ENCODE measurements at places on chromosomes 12 and 14. TPM values are rescaled to one million over a fixed set of nuclear protein-coding genes. Genes with fewer than 3 reads are reported as not detected.
A peak's percentile ranks its signal among the peaks of the same experiment; 100 is the strongest.

The TAPBPL gene
- total RNA-seq, result 2.8 TPM

The FAM181A gene
- total RNA-seq, result not detected

The NOS1 gene
- 0.05 TPM for total RNA-seq

The GLIPR1L2 gene
- 0.26 TPM for total RNA-seq

The NEUROD4 gene
- not detected for total RNA-seq

The TAS2R31 gene
- total RNA-seq, result 3.1 TPM

The TMEM119 gene
- 0.36 TPM for total RNA-seq

The SOAT2 gene
- total RNA-seq, result not detected

The KRT6C gene
- total RNA-seq, result not detected

DNA sequence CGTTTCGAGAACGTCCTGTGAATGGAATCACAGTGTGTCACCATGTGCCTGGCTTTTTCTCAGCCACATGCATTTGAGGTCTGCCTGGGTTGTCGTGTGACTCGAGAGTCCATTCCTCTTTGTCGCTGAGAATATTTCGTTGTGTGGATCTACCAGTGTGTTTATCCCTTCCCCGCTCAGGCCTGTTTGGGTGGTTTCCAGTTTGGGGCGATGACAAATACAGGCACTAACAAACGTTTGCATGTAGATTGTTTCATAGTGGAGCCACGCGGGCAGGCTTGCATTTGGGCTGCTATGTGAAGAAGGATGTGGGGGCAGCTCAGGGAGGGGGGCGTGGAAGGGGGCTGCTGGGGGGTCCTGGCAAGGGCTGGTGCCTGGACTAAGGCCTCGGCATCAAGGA is 14.1 kb downstream of the RIN3 start:
- no peak for DNase-seq
- no peak overlapping the region for H3K27ac ChIP-seq
- no peak overlapping the region for H3K4me3 ChIP-seq

DNA sequence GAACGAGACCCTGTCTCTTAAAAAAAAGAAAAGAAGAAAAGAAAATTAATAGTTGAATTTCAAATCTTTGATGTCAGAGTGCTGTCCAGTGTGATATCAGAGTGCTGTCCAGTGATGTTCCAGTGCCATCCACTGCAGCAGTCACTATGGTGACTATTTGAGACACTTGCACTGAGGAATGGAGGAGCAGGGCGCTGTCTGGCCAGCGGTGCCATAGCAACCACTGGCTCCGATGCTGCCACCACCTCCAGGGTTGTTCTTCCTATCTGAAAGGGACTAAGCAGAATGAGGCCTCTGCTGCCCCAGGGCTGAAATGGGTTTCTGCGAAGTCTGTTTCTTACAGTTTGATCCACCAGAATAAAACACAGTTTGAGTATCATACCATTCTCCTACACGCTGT is 272.9 kb downstream of the NUAK1 start:
- H3K27ac ChIP-seq, result no peak overlapping the region
- H3K4me1 ChIP-seq, result no peaks in the 10 kb centered on the region

DNA sequence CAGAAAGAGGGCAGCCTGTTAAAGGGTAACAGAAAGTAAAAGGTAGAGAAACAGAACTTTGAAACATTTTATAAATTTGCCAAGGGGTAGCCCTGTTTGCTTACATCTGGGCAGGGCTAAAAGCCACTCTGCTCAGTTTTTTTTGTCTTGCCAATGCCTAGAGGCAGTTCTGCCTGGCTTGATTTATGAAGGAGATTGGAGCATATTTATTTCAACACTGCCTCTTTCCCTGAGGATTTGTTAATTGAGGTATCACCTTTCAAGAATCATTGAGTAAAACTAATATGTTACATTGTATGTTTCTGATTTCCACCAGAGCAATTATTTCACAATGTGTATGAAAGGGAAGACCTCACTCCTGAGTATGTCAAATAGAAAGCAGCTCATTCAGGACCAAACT is 160.8 kb downstream of the GXYLT1 start:
- DNase-seq, result no peak
- H3K4me3 ChIP-seq, result no peak overlapping the region
- no peak overlapping the region for H3K27ac ChIP-seq
- H3K36me3 ChIP-seq, result peaks cover 6% of the 10 kb centered on the region

DNA sequence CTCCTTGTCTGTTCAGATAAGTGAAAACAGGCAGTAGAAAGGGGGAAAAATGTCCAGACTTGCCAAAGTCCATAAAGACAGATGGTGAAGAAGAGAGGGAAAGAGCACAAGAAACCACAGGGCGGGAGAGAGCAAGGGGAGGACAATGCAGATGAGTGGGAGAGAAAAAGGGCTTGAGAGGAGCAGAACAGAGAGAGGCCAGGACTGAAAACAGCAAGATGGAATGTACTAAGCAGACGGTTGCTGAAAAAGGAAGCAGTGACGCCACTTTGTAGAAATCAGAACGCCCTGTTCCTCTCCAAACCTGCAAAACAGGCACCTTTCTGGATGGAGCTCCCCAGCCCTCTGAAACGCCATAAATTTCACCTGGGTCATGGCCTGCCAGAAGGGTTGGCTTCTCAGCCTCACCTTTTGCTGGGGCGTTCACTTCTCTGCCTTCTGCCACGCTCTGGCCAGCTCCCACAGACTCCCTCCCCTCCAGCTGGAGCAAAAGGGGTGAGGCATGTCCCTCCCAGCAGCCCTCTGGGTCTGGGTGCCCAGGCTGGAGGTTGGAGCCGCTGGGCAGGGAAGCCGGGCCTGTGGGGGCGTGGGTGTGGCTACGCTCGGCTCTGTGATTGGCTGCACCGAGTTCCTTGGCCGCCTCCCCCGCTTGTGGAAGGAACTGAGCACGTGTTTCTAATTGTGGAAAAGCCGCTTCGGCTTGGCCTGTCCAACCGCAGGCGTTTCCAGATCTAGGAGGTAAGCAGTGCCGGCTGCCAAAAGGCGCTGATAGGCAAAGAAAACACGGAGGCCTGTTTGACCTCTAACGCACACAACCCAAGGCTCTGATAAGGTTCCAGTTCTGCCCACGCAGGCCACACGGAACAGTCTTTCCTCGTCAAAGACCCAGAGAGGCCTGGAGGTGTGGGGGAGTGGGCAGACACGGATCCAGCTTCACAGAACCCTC is 29.3 kb downstream of the SLC7A8 start:
- H3K4me3 ChIP-seq, result no peak overlapping the region
- H3K4me1 ChIP-seq, result peaks cover 29% of the 10 kb centered on the region
- H3K36me3 ChIP-seq, result peaks cover 3% of the 10 kb centered on the region
- DNase-seq, result no peak
- peaks cover 7% of the 10 kb centered on the region for H3K27me3 ChIP-seq

GRCh38 chr14:38786921-38787320 is 316.1 kb downstream of the SEC23A start:
- H3K4me3 ChIP-seq, result no peak overlapping the region
- H3K27ac ChIP-seq, result no peak overlapping the region
- no peaks in the 10 kb centered on the region for H3K4me1 ChIP-seq
- H3K27me3 ChIP-seq, result no peaks in the 10 kb centered on the region
- no peak for DNase-seq
- H3K36me3 ChIP-seq, result no peaks in the 10 kb centered on the region

DNA sequence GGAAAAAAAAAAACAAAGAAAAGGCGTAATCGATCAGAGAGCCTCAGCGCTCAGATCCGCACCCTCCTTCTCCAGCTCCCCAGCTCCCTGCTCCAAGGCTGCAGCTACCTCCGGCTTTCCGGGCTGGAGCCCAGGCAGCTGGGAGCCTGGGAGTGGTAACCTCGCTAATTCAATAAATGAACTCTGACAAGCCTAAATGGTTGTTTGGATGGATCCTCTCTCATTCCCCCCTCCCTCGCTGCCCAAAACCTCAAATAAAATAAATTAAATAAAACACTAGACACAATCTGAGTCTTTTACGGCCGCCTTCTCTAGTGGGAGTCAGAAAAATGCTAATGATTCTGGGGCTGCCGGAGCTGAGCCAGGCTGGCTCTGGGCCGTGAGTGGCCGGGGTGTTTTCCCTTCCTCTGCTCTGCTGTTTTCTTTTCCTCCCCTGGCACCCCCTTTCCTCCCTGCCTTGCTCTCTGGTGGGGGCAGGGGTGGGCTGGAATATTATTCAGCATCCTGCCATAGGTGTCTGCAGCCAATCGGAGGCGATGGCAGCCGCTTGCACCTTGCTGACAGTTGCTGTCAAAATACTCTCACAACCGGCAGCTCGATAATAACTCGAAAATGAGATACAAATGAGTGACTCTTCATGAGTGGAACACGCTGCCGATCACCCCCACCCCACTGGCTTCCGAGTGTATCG is 76.1 kb downstream of the RBM19 start:
- H3K36me3 ChIP-seq, result peaks cover 4% of the 10 kb centered on the region
- peaks cover 2% of the 10 kb centered on the region for H3K27me3 ChIP-seq
- no peak overlapping the region for H3K4me3 ChIP-seq
- no peak overlapping the region for H3K27ac ChIP-seq
- no peak for DNase-seq

DNA sequence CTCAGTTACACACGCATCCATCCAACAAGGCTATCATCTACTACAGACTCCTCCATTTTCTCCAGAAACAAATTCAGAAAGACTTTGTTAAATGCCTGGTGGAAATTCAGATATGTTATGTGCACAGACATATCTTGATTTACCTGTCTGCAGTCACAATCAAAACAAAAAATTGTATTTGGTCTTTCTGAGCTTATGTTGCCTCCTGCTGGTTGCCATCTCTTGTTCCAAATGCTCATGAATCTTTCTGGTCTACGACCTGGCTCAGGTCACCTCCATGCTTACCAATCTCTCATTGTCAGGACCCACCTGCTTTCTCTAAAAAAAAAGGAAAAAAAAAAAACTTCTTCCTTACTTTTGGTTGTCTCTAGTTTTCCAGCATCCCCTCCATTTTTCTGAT is 169.2 kb upstream of the PLXNC1 start:
- H3K27me3 ChIP-seq, result peaks cover 2% of the 10 kb centered on the region
- no peak overlapping the region for H3K27ac ChIP-seq
- peaks cover 5% of the 10 kb centered on the region for H3K36me3 ChIP-seq
- H3K4me3 ChIP-seq, result no peak overlapping the region

DNA sequence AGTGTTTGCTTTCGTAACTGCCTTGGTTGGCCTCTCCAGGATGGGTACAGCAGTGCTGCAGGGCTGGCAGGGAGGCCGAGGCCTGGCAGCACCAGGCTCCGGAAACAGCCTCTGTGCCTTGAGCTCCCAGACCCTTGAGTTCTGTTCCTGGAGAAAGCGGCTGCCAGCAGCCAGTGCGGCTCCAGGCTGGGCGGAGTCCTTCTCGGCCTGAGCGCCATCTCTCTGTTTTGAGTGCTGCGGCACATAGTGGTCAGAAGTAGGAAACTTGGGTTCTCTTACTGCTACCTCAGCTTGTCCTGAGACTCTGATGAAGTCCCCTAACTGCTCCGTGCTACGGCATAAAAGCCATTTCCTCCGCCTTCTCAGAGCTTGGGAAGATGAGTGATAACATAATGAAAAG is 65.9 kb downstream of the KCNA1 start:
- H3K36me3 ChIP-seq, result no peaks in the 10 kb centered on the region
- no peak overlapping the region for H3K4me3 ChIP-seq
- H3K27ac ChIP-seq, result no peak overlapping the region
- H3K27me3 ChIP-seq, result no peaks in the 10 kb centered on the region

DNA sequence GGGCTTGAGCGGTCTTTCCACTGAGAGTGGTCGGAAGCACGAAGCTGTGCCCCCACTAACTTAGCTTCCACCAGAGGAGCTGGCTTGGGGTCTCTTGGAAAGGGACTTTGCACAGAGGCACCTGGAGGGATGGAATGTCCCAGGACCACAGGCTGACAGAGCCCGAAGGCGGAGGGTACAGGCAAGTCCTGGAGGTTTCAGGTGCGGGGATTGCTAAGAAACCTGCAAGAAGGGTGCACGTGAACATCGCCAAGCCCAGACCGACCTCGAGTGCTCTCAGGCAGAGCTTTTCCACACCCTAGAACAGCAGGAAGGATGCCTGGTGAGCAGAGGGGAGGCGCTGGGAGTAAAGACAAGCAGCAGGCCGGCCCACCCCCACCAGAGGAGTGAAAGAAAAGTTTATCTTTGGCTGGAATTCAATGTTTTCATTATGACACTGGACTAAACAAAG is 61.6 kb downstream of the SERPINA3 start:
- no peak overlapping the region for H3K27ac ChIP-seq
- peaks cover 4% of the 10 kb centered on the region for H3K27me3 ChIP-seq
- no peak for DNase-seq

GRCh38 chr14:38882533-38882932 is 220.5 kb downstream of the SEC23A start:
- DNase-seq, result no peak
- H3K4me1 ChIP-seq, result peaks cover 24% of the 10 kb centered on the region
- no peaks in the 10 kb centered on the region for H3K36me3 ChIP-seq

GRCh38 chr14:67050896-67051295 is 138.3 kb upstream of the GARIN2 start:
- H3K4me3 ChIP-seq, result peak overlapping the region; percentile 71
- H3K36me3 ChIP-seq, result peaks cover 24% of the 10 kb centered on the region
- H3K4me1 ChIP-seq, result no peaks in the 10 kb centered on the region
- no peak for DNase-seq
- no peak overlapping the region for H3K27ac ChIP-seq

DNA sequence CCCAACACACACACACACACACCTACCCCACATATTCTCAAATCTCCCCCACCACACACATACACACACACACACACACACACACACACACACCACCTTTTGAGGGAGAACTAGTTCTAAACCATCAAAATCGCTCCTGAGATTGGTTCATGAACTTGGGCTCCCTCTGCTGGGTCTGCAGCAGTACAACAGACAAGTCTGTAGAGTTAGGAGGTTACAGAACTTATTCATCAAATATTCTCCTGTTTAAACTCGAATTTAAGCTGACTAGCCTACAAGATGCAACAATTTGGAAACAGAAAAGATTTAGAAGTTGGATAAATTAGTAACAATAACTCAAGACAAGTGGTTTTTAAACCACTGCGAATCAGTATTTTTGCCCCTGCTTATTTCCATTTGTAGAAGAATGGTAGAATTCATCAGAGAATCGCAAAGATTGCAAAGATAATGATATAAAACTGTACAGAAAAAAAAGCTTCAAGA is 136.4 kb upstream of the USP15 start:
- no peaks in the 10 kb centered on the region for H3K27me3 ChIP-seq
- no peaks in the 10 kb centered on the region for H3K36me3 ChIP-seq

DNA sequence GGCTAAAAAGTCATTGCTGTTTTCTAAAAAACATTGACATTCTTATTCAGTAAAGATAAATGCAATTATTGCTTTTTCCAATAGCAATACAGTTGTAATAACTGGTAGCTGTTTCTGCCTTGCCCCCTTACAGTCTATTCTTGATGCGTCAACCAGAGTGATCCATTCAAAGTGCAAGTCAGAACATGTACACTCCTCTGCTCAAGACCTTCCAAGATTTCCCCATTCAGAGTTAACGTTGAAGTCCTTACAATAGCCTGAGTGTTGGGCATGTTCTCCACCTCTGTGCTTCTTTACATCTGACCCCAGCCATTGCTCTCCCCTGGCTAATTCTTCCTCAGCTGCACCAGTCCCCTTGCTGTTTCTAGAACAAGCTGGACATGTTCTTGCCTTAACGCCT is 24.3 kb downstream of the VRK1 start:
- H3K4me1 ChIP-seq, result peaks cover 4% of the 10 kb centered on the region
- H3K4me3 ChIP-seq, result no peak overlapping the region
- H3K27me3 ChIP-seq, result peaks cover 3% of the 10 kb centered on the region

Data from endothelial cell (in vitro differentiated cells).